ENCODE measurements at places on chromosomes 16 and 17.

GRCh38 chr16:81842564-81843242, 63.6 kb downstream of the PLCG2 start:
- DNase-seq, result no peak

DNA sequence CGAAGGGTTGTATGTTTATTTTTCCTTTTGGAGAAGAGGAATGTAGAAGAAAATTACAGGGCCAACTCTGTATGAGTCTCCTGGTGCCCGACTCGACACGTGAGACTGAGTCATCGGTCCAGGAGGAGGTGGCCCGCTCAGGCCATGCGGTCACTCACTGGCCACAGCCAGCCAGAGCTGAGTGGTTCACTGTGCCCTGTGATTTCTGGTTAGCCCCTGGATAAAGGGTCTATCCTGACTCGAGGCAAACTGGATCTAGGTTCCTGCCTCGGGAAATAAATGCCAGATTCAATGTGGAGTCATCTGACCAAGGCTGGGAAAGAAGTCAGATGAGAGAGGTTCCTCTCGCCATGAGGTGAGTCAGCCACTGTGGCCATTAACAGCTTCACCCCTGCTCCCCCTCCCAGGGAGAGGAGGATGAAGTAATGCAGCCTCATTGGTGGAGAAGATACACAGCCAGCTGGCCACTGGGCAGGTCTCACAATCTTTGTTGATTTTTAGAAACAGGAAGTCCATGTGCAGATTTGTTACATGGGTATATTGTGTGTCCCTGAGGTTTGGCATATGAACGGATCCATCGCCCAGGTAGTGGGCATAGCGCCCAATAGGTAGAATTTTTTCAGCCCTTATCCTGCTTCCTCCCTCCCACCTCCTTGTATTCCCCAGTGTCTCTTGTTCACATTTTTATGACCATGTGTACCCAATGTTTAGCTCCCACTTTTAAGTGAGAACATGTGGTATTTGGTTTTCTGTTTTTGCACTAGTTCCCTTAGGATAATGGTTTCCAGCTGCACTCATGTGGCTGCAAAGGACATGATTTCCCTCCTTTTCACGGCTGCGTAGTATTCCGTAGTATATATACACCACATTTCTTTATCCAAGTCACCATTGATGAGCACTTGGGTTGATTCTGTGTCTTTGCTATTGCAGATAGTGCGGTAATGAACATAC, 21.7 kb upstream of the USP36 start:
- DNase-seq, result no peak

DNA sequence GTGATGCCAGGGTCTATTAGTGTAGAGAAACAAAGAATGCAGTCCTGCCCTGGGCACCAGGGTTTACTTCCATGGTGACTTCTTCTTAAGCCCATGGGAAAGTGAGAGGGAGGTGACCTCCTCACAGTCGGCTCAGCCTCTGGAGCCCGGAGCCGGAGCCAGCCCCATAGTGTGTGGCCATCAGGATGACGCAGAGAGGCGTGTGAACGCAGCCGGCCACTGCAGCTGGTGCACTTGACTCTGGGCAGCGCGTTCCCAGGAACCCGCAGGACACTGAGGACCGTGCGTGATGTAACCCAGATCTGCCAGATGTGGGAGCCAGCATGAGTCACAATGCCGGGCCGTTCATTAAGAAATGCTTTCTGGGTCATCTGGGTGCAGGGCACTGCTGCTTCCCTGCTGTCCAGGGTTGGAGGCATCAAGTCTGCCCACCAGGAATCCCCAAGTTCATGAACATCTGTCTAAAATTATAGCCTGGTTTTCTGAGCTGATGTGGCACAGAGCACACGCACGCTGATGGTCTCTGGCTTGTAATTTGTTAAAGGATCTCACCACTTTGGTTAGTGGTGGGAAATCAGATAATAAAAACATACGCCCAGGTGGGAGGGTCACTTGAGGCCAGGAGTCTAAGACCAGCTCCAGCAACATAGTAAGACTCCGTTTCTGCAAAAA, 114.1 kb downstream of the PITPNC1 start:
- no peak for DNase-seq

DNA sequence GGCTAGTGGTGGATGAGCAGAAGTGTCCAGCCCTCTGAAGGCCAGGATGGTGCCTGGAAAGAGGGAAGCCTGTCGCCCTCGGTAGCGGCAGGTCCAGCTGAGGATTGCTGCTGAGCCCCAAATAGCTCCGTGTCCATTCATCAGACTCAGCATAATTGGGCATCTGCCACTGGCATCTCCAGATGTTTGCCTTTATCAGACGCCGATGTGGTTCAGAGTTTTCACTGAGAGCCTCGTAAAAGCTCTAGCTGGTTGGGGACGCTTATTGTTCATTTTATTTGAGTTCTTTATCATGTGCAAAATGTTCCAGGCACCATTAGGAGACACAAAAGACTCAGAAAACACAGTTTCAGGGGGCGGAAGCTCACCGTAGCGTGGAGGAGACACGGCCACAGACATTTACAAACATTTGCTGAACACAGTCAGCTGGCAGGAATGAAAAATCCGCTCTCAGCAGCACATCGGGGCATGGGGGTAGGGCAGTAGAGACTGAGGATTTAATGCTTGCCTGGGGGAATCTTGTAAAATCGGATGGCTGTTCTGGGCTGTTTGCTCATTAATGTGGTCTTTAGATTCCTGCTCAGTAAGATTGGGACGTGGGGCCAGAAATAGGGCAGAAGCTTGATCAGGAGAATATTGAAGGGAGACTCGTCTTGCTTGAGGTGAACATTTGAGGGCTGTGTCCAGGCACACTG, 41.7 kb downstream of the SMPD3 start:
- no peak for DNase-seq

- DNase-seq, result no peak
Measured at GRCh38 chr16:66468321-66468965, 41.3 kb downstream of the BEAN1 start.
